Activated CD4-positive, alpha-beta memory T cell treated with anti-CD3 and anti-CD28 coated beads, Interleukin-2, amount 10 ng/mL, durations not matched to agents 7 days and 5 days (primary cell): ENCODE measurements at places on chromosomes 2 and 18.
A peak's percentile ranks its signal among the peaks of the same experiment; 100 is the strongest.

GRCh38 chr18:39232937-39233336, 1667.3 kb upstream of the CELF4 start:
- no peak overlapping the region for H3K4me3 ChIP-seq
- no peak for DNase-seq
- H3K27me3 ChIP-seq, result no peaks in the 10 kb centered on the region
- no peaks in the 10 kb centered on the region for H3K4me1 ChIP-seq
- no peaks in the 10 kb centered on the region for H3K36me3 ChIP-seq
- no peak overlapping the region for H3K27ac ChIP-seq

DNA sequence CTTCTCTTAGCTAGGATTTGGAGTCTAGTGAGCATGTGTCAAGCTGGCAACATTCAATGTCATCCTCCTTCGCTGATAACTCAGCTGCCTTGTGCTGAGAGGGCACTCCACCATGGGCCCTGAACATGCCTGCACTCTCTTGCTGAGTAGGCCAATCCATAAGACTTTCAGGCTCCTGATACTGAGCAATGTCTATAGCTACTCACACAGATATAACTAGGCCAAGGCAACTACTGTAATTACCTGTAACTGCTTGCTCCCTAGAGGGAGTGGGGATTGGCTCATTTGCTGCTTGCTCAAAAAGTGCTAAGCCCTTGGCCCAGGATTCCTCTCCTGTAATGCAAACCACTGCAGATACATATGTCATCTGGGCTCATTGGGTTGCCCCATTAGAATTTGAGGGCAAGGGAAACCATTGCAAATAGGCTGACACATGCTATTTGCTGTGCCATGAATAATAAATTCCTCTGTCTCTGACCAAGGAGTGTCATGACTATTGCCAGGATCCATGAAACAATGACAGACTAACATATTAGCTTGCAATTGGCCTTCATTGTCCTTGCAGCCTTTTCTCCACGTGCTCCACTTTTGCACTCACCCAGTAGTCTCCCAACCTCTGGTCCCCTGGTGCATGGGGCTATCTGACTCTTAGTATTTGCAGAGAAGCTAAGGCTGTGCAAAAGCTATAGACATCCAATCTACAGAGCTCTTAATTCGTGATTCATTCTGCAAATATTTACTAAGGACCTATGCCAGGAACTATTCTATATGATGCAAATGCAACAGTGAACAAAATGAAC, 36.9 kb upstream of the BMPR2 start:
- no peaks in the 10 kb centered on the region for H3K4me1 ChIP-seq
- no peaks in the 10 kb centered on the region for H3K36me3 ChIP-seq
- H3K27ac ChIP-seq, result no peak overlapping the region

DNA sequence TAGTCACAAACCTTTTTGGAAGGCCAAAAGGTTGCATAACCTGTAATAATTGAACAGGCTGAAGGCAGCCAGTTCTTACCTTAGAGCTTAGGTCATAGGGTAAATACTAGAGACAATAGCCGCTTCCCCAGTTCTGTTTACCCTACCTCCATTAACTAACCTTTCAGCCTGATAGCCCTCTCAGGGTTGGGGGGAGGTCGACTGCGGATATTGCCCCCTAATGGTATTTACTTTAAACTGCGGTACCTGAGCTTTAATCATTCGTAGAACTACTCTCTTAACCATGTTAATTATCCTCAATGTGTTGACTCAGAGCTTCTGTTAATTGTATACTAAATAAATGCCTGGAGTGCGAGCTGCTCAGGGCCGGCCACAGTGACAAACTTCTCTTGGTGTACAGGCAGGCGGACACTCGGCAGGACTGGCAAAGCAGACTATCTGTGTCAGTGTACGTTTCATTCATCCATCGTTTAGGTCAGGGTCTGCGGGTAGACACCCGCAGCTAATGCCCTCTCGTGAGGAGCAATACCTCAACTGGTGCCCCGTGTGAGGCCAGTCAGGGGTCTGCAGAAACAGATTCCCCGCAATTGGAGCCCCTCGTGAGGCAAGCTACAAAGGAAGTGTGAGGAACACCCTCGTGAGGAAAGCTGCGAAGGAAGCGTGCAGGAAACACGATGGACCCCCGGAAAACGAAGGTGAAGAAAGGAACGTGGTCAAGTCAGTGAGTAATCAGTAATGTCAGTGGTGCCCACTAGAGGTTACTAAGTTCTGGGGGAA, 115.3 kb upstream of the SCN7A start:
- no peak for DNase-seq
- H3K36me3 ChIP-seq, result no peaks in the 10 kb centered on the region
- no peak overlapping the region for H3K4me3 ChIP-seq

DNA sequence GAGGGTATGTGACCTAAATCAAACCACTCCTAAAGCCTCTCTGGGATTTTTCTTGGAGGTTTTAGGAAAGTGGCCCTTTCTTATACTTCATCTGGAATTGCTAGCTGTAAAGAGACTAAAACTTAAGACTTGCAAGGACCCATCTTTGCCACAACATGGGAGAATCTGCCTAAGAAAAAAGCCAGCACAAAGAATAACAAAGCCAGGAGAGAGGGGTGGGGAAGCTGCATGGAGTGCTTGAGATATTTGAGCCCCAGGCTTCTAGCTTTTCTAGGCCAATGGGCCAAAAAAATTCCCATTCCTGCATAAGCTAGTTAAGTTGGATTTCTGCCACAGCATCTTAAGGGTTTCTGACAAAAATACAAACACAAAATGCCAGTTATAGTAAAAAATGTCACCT, 38.5 kb upstream of the LYPD6 start:
- no peaks in the 10 kb centered on the region for H3K4me1 ChIP-seq
- no peak for DNase-seq
- no peaks in the 10 kb centered on the region for H3K36me3 ChIP-seq
- no peak overlapping the region for H3K4me3 ChIP-seq
- peaks cover 5% of the 10 kb centered on the region for H3K27me3 ChIP-seq

- peaks cover 30% of the 10 kb centered on the region for H3K36me3 ChIP-seq
- no peaks in the 10 kb centered on the region for H3K27me3 ChIP-seq
- H3K4me1 ChIP-seq, result peaks cover 43% of the 10 kb centered on the region
- DNase-seq, result no peak
- no peak overlapping the region for H3K27ac ChIP-seq
These were observed 405.5 kb downstream of the PARD3B start for GRCh38 chr2:204950695-204951346.

- peaks cover under 1% of the 10 kb centered on the region for H3K27me3 ChIP-seq
- DNase-seq, result no peak
- no peaks in the 10 kb centered on the region for H3K36me3 ChIP-seq
These were observed 140.5 kb downstream of the ALK start for GRCh38 chr2:29780906-29781305.

DNA sequence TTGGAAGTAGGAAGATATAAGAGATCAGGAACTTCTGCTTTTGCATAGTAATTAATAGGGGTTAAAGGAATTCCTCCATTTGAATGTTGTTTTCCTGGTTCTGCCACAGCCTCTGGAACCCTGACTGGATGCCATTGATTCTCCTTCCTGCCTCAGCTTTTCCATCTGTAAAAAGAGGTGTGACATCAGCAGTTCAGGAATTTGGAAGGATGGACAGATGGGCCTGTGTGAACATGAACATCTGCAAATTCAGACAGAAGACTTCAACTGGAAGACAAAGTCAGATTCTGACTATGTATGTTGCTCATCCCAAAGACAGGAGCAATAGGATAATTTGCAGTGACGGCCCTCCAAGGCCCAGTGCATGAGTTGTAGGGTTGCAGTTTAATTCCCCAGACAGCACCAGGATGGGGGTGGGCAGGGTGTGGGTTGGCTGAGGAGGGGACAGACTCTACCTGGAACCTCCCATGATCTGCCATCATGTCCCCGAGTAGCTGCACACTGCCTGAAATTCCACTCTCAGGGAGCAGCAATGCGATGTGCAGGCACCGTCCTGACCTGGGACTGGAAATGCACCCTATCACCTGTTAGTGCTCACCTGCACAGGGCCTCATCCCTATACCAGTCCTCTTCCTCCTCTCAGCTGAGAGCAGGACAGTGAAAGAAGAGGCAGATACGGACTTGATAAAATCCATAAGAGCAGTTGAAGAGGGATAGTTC, 98.9 kb upstream of the EPAS1 start:
- H3K4me1 ChIP-seq, result peaks cover 43% of the 10 kb centered on the region
- no peaks in the 10 kb centered on the region for H3K27me3 ChIP-seq
- peaks cover 6% of the 10 kb centered on the region for H3K36me3 ChIP-seq
- H3K27ac ChIP-seq, result no peak overlapping the region

- H3K36me3 ChIP-seq, result no peaks in the 10 kb centered on the region
- H3K27me3 ChIP-seq, result peaks cover 9% of the 10 kb centered on the region
- H3K4me3 ChIP-seq, result no peak overlapping the region
- DNase-seq, result no peak
- H3K27ac ChIP-seq, result no peak overlapping the region
These were observed 66.4 kb upstream of the MSH2 start for GRCh38 chr2:47336259-47337238.

- no peak for DNase-seq
- no peaks in the 10 kb centered on the region for H3K4me1 ChIP-seq
- no peaks in the 10 kb centered on the region for H3K36me3 ChIP-seq
- no peak overlapping the region for H3K4me3 ChIP-seq
- H3K27me3 ChIP-seq, result peaks cover 20% of the 10 kb centered on the region
These were observed 114.0 kb downstream of the SP3 start for GRCh38 chr2:173851141-173851641.

- H3K4me3 ChIP-seq, result no peak overlapping the region
- no peak for DNase-seq
- H3K4me1 ChIP-seq, result no peaks in the 10 kb centered on the region
- H3K27me3 ChIP-seq, result peaks cover 3% of the 10 kb centered on the region
- H3K36me3 ChIP-seq, result no peaks in the 10 kb centered on the region
These were observed 81.1 kb upstream of the AFF3 start for GRCh38 chr2:100223502-100223901.

- H3K4me1 ChIP-seq, result no peaks in the 10 kb centered on the region
- H3K27me3 ChIP-seq, result peaks cover 27% of the 10 kb centered on the region
- H3K36me3 ChIP-seq, result no peaks in the 10 kb centered on the region
- H3K27ac ChIP-seq, result no peak overlapping the region
These were observed 47.0 kb downstream of the CRYGD start for GRCh38 chr2:208077276-208077675.

GRCh38 chr2:63591566-63592175, 2.9 kb downstream of the MDH1 start:
- no peak overlapping the region for H3K27ac ChIP-seq
- peaks cover 30% of the 10 kb centered on the region for H3K36me3 ChIP-seq
- no peak for DNase-seq

GRCh38 chr2:173599821-173600359, 245.2 kb downstream of the CDCA7 start:
- H3K27ac ChIP-seq, result no peak overlapping the region
- H3K36me3 ChIP-seq, result no peaks in the 10 kb centered on the region
- DNase-seq, result no peak
- no peak overlapping the region for H3K4me3 ChIP-seq
- no peaks in the 10 kb centered on the region for H3K4me1 ChIP-seq

DNA sequence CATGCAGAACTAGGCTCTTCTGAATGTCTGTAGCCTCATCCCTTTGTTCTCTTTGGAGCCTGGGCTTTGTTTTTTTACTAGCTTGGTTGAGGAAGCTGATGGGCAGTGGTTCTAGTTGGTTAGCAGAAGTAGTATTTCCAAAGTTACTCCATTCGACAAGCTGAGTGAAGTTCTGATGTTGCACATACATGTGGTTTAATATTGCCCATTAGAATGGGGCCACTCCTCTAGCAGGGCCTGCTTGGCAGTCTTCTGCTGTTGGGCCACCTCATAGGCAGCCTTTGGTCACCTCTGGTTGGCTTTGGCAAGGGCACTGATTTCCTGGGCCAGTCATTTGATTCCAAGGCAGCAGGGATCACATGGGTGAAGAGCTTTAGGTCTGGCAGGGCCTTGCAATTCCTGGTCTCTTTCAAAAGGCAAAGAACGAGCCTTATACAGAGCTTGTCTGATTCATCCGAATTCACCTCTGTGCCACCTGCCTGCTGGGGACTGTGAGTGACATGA, 2.5 kb downstream of the RPIA start:
- H3K27me3 ChIP-seq, result no peaks in the 10 kb centered on the region
- H3K4me1 ChIP-seq, result peaks cover 50% of the 10 kb centered on the region
- no peak overlapping the region for H3K4me3 ChIP-seq
- H3K27ac ChIP-seq, result no peak overlapping the region

DNA sequence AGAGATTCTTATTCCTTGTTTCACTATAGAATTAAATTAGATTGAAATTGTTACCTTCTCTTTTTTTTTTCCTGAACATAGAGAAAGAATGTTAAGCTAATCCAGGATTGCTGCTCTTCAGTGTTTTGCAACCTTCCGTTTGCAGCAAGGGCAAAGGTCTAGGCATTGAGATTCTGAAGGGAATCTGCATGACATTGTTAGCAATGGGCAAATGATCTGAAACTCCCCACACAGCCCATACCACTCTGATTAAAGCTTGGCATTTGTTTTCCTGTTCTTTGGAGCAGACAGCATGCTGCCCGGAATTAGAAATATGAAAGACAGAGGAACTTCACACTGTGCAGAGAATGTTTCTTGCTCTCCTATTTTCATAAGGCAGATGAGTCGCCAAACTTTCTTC, 551.8 kb downstream of the SOCS6 start:
- H3K36me3 ChIP-seq, result no peaks in the 10 kb centered on the region
- DNase-seq, result no peak
- H3K4me1 ChIP-seq, result no peaks in the 10 kb centered on the region
- H3K27me3 ChIP-seq, result no peaks in the 10 kb centered on the region
- H3K27ac ChIP-seq, result no peak overlapping the region

GRCh38 chr2:74457549-74458131, 598 bp upstream of the WBP1 start:
- peak overlapping the region; percentile 88 for H3K4me3 ChIP-seq
- peaks cover 28% of the 10 kb centered on the region for H3K36me3 ChIP-seq
- no peaks in the 10 kb centered on the region for H3K27me3 ChIP-seq
- peak; percentile 84 for DNase-seq
- peak overlapping the region; percentile 95 for H3K27ac ChIP-seq

GRCh38 chr2:178553047-178553446, 72.8 kb downstream of the PLEKHA3 start:
- H3K36me3 ChIP-seq, result peaks cover 9% of the 10 kb centered on the region
- DNase-seq, result no peak
- H3K27me3 ChIP-seq, result no peaks in the 10 kb centered on the region
- no peak overlapping the region for H3K4me3 ChIP-seq

DNA sequence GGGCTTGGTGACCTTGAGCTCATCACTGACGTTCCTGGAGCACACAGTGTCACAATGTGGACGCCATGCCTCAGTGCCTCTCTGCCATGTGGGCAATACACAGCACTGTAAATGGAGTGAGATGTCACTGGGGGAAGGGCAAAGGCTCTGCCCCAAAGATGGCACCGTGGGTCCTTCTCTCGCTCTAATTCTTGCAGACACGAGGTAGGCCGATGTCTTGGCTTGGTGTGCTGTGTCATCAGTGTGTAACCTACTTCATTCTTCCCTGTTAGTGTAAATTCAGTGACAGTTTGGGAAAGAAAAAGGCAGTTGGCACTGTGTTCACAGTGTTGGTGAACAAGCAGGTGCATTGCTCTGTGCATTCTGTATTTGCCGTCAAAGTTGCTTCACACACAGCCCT, 309.3 kb upstream of the MYT1L start:
- no peaks in the 10 kb centered on the region for H3K4me1 ChIP-seq
- H3K27me3 ChIP-seq, result no peaks in the 10 kb centered on the region
- no peak overlapping the region for H3K4me3 ChIP-seq
- H3K27ac ChIP-seq, result no peak overlapping the region
- no peak for DNase-seq
- H3K36me3 ChIP-seq, result no peaks in the 10 kb centered on the region

- DNase-seq, result no peak
- H3K4me3 ChIP-seq, result no peak overlapping the region
- H3K27ac ChIP-seq, result no peak overlapping the region
- no peaks in the 10 kb centered on the region for H3K4me1 ChIP-seq
- no peaks in the 10 kb centered on the region for H3K27me3 ChIP-seq
These were observed 230.0 kb downstream of the LRP1B start for GRCh38 chr2:141900826-141901225.
